NCI-H2081 treated with DMSO at 0.1 percent for 48 hours (cell line): ENCODE measurements at places on chromosomes 4 and X.

DNA sequence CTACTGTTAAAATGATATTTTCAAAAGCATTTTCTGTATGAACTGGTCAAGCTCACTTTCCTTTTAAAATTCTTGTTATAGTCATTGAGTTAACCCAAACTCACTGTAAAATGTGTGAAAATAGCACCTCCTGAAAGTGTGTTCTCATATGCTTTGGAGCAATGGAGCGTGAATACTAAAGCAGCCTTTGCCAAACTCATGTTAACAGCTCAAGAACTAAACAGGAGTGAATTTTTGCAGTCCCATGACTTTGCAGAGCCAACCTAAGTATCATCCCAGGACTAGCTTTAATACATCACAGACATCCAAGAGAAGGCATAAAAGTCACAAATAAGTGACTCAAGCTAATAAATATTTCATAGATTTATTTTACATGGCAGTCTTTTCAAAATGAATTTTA, 2.3 kb downstream of the AMMECR1 start:
- no peak for DNase-seq

DNA sequence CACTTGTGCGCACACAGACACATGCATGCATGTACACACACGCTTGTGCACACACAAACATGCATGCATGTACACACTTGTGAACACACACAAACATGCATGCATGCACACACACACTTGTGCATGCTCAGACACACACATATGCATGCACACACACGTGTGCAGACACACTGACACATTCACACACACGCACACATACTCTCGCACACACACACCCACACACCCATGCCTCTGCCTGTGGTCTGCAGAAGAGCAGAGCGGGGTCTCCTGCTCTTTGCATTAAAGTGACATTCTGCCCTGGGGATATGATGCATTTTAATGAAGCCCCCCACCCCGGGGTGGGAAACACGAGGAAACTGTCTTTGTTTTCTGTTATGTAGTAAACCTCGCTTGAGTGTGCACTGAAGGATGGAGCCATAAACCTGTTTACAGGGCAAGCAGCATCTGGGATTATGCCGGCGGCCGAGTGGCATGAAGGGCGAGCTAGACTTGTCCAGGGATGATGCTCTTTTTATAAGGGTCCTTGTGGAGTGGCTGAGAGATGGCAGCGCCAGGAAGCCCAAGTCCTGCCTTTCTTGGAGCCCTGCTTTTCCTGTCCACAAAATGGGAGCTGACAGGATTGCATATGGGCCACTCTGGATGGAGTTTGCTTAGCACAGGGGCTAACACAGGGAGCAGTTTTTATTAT, 17.8 kb downstream of the PSAPL1 start:
- no peak for DNase-seq

DNA sequence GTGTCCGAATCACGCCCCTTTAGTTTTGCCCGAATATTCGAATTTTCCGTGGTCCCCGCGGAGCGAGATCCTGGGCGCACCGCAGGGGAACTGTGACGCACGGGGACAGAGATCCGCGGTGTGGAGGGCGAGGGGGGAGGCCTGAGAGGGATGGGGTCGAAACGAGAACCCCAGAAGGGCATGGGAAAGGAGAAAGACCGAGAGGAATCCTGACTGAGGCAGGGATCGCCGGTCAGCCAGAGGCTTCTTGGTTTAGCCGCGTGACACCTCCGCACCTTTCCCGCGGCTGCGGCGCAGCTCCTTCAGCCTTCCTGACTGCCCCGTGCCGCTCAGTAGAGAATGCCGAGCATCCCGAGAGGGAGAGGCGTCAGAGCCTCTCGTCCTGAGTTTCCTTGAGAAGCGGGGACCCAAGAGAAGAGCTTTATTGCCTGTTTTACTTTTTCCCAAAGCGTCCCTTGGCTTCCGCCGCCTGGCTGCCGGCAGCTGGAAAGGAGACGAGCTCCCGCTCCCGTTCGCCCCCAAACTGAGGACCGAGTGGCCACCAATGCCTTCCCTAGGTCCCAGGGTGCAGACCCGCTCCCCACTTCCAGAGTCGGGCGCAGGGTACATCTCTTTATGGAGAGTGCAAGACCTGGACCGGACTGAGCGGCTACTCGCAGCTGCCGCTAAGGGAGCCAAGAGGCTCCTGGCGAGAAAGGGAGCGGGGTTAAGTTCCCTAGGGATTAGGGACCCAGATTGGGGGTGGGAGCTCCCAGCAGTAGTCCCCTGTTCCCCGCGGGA, 911 bp upstream of the GPR50 start:
- DNase-seq: no peak

GRCh38 chrX:110403441-110404238, 45.0 kb downstream of the RTL9 start:
- DNase-seq: no peak
